ENCODE measurements at places on chromosomes 11 and 22.
A peak's percentile ranks its signal among the peaks of the same experiment; 100 is the strongest.

DNA sequence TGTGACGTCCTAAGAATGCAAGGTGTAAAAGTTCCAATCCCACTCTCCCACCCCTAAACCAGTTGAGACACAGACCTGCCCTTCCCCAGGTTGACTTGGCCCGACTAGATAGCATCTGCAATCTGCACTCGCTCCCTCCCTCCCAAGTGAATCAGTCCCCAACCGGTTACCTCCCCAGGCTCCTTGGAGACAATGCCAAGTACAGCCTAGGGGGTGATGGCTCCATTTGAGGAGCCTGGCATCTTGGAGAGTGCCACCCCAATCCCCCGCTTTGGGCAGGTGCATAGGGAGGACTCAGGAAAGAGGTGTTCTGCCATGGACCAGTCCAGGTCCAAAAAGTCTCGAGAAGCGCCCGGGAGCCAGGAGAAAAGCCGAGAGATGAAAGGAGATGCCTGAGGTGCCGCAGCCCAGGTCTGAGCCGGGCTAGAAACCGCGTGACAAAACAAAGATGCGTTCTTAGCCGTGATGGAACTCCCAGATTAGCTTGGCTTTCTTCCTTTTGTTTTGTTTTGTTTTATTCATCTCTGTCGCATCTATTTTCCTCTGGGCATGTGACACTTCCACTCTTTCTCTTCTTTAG is 18.7 kb upstream of the SNX32 start:
- no peak for DNase-seq

GRCh38 chr22:36797374-36797773 is 19.5 kb downstream of the PVALB start:
- DNase-seq = no peak

- DNase-seq = no peak
Observed at GRCh38 chr11:108973402-108974162, 308.7 kb downstream of the DDX10 start.

DNA sequence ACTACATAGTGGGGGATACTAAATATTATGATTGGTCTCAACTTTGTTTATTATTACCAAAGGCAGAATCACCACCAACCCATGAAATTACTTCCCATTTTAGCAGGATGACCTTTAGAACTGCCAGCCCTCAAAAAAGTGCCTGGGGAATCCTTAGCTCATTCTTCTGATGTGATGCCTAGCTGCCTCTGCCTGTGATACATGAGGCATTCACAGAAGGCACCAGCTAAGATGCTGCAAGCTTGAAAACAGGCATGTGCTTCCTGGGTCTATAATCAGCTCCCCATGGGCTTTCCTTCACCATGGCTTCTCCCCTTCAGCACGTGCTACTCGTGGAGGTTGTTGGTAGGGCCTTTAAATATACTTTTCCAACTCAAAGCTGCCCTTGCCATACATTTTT is 50.4 kb upstream of the ARHGAP20 start:
- no peak for DNase-seq

- no peak for DNase-seq
Observed at GRCh38 chr11:61826930-61827570, 1.1 kb upstream of the FADS2 start.

DNA sequence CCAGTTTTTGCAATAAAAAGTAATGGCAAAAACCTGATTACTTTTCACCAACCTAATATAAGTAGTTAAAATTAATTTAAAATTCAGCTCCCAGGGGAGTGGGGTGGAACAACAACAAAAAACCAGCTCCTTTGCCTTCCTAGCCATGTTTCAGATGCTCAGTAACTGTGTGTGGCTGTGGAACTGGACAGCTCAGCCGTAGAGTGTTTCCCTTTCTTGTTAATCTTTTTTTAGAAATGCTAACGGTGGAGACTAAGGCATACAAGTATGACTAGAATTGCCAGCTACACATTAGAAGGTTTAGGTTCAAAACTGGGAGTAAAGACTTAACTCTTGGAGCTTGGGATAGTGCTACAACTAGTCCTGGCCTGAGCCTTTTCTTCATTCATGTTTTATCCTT is 45.0 kb downstream of the PPP6R3 start:
- no peak for DNase-seq

DNA sequence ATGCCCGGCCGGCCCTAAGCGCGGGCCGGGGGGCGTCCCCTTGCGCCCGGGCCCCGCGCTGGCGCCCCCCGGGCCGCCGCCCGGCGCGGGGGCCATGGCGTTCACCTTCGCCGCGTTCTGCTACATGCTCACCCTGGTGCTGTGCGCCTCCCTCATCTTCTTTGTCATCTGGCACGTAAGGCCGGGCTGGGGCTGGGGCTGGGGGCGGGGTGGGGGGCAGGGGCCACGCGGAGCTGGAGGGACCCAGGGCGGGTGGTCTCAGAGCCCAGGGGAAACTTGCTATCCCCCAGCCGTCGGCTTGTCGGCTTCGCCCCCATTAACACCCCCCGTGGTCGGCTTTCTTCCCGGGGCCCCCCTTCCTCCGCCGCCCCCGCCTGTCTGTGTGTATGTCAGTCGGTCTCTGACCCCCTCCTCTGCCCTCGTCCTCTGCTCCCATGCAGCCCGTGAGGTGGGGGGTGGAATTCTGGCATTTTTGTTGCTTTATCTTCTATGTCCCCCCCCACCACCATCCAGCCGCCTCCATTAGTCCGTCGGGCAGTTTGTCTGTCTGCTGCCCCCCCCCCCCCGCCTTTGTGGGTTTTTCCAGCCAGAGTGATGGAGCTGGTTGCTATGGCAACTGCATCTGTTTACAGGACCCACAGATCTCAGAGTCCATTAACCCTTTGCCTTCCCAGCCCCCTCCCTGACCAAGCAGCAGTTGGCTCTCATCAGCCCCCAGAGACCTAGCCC is 552 bp downstream of the CNIH2 start:
- DNase-seq = no peak

GRCh38 chr11:2380807-2381350 is 3.8 kb downstream of the CD81 start:
- peak; percentile 67 for DNase-seq

DNA sequence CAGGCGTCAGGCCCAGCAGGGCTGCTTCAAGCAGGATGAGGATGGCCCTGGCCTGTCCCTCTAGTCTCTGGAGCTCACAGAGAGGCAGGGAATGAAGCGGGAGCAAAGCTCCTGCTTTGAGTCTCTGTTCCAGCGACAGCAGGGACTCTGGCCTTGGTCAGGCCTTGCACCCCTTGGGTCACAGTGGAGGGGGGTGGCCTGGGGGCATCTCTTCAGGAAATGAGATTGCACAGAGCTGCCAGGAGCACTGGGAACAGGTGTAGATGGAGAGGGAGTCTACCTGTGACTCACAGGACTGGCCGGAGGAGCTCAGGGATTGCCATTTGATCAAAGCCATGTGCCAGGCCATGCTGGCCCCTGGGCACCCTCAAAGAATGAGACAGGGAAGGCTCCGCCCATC is 1.6 kb downstream of the ANO1 start:
- no peak for DNase-seq

- no peak for DNase-seq
Observed at GRCh38 chr11:119888119-119888518, 159.1 kb upstream of the NECTIN1 start.

DNA sequence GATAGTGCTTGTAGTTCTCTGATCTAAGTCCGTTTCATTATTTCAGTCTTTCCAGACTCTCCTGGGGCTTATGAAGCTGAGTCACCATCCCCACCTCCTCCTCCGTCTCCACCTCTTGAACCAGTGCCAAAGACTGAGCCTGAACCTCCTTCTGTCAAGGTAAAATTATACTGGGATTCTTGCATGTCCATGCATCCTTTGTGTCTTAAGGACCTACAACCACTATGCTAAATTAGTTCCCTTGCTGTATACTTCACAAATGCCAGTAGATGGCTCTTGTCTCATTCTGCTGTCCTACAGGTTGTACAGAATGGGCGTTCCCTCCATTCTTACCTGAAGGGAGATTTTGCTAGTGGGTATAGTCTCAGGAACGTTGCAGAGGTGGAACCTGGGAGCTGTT is 42.2 kb downstream of the POLD3 start:
- no peak for DNase-seq

- DNase-seq = no peak
Observed at GRCh38 chr11:75319035-75319877, 32.2 kb downstream of the ARRB1 start.

DNA sequence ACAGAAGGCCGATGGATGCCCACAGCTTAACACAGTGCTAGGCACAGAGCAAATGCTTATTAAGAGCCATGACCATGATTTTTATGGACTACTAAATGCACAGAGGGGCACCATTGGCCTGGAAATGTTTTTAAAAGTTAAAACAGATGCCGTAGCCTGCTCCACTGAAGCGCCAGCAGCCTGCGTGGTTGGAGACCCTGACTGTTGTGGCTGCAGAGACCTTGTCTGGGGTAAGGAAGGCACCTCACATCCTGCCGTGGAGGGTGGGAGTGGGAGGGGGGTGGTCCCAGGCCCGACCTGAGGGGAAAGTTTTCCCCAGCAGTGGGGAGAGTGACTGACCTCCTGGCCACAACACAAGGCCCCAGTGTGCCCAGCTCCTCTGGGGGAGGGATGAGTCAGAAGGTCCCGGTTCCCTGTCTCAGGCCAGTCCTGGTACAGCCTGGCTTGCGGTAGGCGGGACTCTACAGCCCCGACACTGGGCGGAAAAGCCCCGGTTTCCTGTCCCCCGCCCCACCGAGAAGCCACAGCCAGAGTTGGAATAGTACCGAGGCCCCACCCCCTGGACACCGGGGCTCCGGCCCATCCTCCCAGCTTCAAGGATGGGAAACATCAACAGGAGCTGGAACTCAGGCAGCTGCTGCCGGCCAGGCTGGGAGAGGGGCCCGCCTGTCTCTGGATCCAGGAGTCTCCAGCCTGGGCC is 7.0 kb downstream of the CHST1 start:
- DNase-seq = peak; percentile 66

DNA sequence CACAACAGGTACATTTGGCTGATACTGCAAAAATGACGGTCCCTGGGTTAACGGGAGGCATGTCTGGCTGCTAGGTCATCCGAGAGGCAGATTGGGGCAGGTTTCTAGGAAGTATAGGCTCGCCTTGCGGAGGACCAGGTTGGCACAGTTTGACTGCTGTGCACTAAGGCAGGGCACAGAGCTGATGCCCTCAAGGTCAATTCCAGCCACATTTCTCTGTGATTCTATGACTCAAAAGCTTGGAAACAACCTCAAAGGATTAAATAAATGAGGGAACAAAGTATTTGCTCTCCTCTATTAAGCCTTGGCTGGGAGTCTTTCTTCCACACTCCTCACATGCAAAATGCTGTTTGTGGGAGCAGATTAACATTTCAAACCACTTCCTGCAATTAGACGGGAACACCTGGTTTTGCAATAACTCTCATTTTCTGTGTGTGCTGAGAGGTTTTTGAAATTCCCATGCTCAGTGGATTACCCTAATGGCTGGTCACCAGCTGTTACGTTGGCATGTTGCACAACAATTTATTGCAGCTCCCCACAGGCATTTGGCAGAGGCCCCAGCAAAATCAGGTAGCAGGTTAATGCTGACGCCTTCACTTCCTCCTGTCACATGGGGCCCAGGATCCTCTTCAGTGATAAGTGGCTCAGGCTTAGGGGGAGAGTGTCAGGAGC is 61.0 kb upstream of the PLET1 start:
- DNase-seq = no peak

- no peak for DNase-seq
Observed at GRCh38 chr11:88266919-88267318, 70.6 kb downstream of the CTSC start.

- DNase-seq = peak; percentile 70
Observed at GRCh38 chr22:48574776-48575617, 1252.7 kb downstream of the BRD1 start.

- no peak for DNase-seq
Observed at GRCh38 chr11:93939084-93939760, 81.9 kb upstream of the HEPHL1 start.

GRCh38 chr11:102637731-102638130 is 12.6 kb upstream of the MMP20 start:
- peak; percentile 25 for DNase-seq

DNA sequence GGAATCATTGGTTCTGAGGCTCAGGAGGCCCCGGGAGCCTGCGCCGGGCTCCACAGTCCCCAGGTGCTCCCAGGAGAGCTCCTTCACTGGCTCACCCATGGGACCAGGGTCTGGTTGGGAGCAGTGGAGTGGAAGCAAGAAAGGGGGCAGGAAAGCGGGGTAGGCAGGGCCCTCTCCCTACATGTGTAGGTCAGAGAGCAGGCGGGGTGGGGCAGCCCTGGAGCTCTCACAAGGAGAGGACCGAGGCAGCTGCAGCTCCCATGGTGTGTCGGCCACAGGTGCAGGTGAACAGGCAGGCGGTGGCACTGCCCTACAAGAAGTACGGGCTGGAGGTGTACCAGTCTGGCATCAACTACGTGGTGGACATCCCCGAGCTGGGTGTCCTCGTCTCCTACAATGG is 28.3 kb downstream of the MUC2 start:
- no peak for DNase-seq

DNA sequence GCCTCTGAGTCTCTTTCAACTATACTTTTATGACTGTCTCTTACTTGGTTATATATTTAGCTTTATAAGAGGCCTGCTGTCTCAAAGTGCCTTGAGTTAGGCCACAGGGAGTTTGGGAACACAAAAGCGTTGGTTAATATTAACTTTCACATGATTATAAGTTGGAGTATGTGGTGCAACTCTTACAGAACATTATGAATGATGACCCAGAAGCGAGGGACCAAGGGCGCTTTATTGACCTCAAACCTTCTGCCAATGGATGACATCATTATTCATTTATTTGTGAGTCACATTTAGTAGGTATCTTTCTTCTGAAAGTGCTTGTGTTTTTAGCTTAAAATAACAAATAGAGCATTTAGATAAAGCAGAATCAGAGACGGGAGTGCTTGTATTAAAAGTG is 298.0 kb upstream of the ZC3H12C start:
- DNase-seq = no peak

DNA sequence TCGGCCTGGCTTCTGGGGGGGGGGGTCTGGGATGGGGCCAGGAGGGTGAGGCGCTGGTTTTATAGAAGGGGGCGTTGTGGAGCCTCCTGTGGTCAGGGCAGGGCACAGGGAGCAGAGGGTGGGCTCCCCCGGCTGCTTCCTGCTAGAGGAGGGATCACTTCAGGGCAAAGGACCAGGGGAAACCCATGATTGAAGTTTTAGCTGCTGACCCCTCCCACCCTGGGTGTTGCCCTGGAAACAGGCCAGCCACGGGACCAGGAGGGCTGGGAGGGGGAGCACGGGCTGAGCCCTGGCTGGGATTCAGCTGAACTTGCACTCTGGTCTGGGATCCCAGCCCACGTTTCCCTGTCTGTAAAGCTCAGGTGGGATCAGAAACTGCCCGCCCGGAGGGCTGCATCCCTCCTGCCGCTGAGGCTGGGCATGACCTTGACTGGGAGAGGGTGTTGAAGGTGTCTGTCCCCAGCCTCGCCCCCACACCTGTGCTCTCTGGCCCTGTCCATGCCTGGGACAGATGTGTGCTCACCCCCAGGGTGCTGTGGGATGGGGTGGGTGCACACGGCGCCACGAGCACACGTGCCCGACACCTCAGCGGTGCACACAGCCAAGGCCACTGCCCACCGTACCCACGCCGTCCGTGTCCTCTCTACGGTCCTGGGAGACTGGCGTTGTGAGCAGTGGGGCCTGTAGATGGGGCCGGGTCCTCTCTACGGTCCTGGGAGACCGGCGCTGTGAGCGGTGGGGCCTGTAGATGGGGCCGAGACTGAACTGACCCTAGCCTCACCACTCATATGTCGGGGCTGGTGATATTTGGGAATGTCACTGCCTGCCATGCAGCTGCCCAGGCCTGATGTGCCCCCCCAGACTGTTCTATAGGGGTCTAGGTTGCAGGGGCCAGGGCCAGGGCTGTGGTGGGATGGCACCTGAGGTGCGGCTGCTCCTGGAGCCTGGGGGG is 2.3 kb downstream of the TSPAN4 start:
- no peak for DNase-seq
